Osteoblast (primary cell): ENCODE measurements at places on chromosomes 7 and 10.

GRCh38 chr10:75546004-75546403, 114.6 kb downstream of the LRMDA start:
- H3K36me3 ChIP-seq: no peaks in the 10 kb centered on the region
- H3K27me3 ChIP-seq: no peaks in the 10 kb centered on the region
- H3K4me3 ChIP-seq: no peak overlapping the region

- no peak for DNase-seq
- no peak overlapping the region for H3K4me3 ChIP-seq
- H3K4me1 ChIP-seq: peaks cover 18% of the 10 kb centered on the region
- H3K36me3 ChIP-seq: no peaks in the 10 kb centered on the region
- no peaks in the 10 kb centered on the region for H3K27me3 ChIP-seq
These were observed 213.1 kb upstream of the FRMD4A start for GRCh38 chr10:14543904-14544210.

- H3K27me3 ChIP-seq: peaks cover 14% of the 10 kb centered on the region
- no peak overlapping the region for H3K27ac ChIP-seq
- H3K4me3 ChIP-seq: no peak overlapping the region
- H3K36me3 ChIP-seq: peaks cover 3% of the 10 kb centered on the region
These were observed 40.1 kb downstream of the ZNF467 start for GRCh38 chr7:149733131-149733923.

GRCh38 chr7:127949769-127950222, 81.4 kb downstream of the LRRC4 start:
- no peak for DNase-seq
- H3K4me1 ChIP-seq: peaks cover 18% of the 10 kb centered on the region
- no peak overlapping the region for H3K27ac ChIP-seq
- no peak overlapping the region for H3K4me3 ChIP-seq
- no peaks in the 10 kb centered on the region for H3K27me3 ChIP-seq

GRCh38 chr10:68172324-68172723, 59.6 kb downstream of the ATOH7 start:
- H3K4me3 ChIP-seq: no peak overlapping the region
- peaks cover 2% of the 10 kb centered on the region for H3K4me1 ChIP-seq
- H3K36me3 ChIP-seq: peaks cover 76% of the 10 kb centered on the region
- H3K27me3 ChIP-seq: no peaks in the 10 kb centered on the region

DNA sequence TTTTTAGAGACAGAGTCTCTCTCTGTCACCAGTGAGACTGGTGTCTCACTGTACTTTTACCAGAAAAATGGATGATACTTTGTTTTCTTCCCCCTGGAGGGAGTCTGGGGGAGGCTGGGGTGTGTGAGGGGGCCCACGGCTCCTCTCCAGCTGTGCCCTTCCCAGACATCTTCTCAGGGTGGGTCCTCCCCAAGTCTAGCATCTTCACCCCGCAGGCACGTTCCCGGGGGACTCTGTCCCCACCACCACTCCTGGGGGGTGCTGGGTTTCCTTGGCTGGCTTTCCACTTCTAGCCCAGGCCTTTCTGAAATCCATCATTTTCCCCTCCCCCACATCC, 61.8 kb upstream of the MKRN1 start:
- H3K27ac ChIP-seq: no peak overlapping the region
- peaks cover 18% of the 10 kb centered on the region for H3K4me1 ChIP-seq
- no peaks in the 10 kb centered on the region for H3K27me3 ChIP-seq
